ENCODE measurements at places on chromosomes 5 and 9. TPM values are rescaled to one million over a fixed set of nuclear protein-coding genes. Genes with fewer than 3 reads are reported as not detected.

DNA sequence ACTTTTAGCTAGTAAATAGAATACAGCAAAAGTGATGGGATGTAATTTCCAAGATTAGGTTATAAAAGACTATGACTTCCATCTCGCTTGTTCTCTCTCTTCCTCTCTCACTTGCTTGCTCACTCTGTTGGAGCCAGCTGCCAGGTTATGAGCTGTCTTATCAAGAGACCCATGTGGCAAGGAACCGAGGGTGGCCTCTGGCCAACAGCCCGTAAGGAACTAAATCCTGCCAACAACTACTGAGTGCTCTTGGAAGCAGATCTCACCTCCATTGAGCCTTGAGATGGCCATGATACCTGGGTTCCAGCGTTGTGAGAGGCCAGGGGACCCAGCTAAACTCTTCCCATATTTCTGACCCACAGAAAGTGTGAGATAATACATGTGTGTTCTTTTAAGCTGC, 636.1 kb downstream of the ACTL7B start:
- DNase-seq, result no peak

DNA sequence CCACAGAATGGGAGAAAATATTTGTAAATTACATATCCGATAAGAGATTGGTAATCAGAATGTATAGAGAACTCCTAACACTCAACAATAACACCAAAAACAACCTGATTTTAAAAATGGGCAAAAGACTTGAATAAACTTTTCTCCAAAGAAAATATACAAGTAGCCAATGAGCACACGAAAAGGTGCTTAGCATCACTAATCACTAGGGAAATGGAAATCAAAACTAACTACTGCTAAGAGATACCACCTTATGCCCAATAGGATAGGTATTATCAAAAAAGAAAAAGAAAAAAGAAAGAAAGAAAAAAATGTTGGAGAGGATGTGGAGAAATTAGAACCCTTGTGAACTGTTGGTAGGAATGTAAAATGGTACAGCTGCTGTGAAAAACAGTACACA, 212.1 kb downstream of the TLR4 start:
- no peak for DNase-seq

The FAM81B gene
- 6.2 TPM for polyA plus RNA-seq

The HAPLN1 gene
- polyA plus RNA-seq, result 9.9 TPM

DNA sequence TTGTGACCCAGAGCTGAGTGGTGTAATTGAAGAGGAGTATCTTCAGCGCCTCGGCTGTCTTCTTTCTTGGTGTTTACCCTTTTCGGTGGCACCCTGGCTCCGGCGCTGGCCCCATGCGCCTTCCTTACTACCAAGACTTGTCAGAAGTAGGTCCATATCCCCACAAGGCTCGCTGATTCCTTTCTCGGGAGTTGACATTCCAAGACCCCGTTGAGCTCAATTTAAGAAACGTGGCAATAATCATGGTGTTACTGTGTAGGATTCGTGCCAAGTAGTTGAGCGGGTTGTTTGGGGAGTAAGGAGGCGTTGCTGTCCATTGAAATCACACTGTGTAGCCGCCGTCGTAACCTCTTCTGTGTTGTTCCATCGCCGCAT, 795 bp downstream of the NDUFAF2 start:
- peak; percentile 39 for DNase-seq

The GABBR2 gene
- polyA plus RNA-seq, result 3.8 TPM

DNA sequence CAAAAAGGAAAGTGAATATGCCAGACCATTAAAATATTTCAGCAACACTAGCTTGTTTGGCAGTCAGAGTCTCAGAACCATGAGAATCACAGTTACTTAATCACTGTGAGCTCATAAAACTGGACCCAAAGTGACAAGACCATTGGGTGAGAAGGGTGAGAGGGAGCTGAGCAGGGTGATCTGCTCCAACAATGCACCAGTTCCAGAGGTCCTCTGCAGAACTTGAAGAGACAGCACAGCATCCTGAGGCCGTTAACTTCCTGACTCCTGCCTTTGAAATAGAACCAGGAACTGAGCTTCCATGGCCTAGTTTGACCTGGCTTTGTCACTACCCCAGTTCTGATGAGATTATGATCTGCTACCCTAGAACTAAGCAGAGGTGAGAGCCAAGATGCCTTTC, 57.4 kb downstream of the NFIB start:
- DNase-seq, result no peak

DNA sequence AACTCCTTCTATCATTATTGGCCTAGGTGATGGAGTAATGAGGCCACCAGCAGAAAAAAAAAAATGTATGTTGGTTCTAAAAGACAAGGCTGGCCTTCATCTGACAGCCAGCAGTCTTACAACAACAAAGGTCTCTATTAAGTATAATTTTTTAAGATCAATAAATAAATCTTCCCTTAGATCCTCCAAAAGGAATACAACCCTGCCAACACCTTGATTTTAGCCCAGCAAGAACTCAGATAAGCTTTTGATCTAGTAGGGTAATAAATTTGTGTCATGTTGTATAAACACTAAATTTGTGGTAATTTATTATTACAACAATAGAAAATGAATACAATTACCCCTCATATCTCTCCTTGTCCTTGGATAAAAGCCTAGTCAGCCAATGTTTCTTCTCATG, 633.2 kb upstream of the FAM174A start:
- no peak for DNase-seq

DNA sequence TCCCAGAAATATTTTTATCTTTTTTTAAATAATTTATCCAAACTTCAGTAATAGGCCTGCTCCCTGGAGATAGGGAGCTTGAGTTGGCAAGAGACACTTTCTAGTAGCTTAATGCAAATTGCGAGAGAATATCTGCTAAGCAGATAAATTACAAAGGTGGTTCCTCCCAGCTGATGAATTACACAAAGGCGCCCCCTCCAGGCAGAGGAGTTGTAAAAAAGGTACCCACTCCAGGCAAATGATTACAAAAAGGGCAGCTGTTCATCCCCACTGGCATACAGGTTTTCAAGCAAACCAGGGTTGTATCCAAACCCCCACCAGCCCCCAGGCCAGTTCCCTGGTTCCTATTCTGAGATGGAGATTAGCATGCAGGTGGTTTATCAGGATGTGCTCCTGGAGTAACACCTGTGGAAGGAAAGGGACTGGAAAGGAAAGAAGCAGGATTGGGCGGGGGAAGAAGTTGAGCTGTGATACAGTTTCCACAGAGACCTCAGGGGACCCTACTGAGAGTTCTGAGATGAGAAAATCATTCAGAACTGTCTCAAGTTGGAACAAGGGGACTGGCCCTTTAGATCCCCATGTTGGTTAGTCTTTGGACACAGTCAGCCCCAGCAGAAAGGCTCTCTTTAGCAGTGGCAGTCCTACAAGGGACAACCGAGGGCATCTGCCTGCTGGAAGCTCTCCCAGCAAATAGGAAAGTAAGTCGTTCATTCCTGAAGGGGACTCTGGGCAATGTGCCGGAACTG, 25.5 kb downstream of the ESM1 start:
- DNase-seq, result no peak

DNA sequence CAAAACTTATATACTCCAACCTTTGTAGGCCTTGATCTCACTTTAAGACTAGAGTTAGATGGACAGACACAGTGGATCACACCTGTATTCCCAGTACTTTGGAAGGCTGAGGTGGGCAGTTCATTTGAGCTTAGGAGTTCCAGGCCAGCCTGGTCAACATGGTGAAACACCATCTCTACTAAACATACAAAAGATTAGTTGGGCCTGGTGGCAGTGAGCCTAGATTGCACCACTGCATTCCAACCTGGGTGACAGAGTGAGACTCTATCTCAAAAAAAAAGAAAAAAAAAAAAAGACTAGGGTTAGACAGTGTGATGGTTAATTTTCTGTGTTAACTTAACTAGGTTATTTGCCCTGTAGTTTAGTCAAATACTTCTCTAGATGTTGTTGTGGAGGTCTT, 74.1 kb downstream of the CFAP95 start:
- no peak for DNase-seq

- no peak for DNase-seq
These were observed 17.1 kb upstream of the NRARP start for GRCh38 chr9:137319011-137319738.

The KCTD16 gene
- polyA plus RNA-seq, result 2.8 TPM

GRCh38 chr5:33166948-33167347, 273.8 kb upstream of the TARS1 start:
- no peak for DNase-seq

The MZB1 gene
- polyA plus RNA-seq, result 0.50 TPM

GRCh38 chr9:70134360-70134759, 90.7 kb downstream of the MAMDC2 start:
- no peak for DNase-seq

GRCh38 chr5:54668096-54668495, 150.5 kb downstream of the SNX18 start:
- DNase-seq, result no peak

The OTP gene
- polyA plus RNA-seq, result not detected

The BRD3 gene
- 39.7 TPM for polyA plus RNA-seq

GRCh38 chr9:119537138-119537537, 167.9 kb upstream of the BRINP1 start:
- no peak for DNase-seq

DNA sequence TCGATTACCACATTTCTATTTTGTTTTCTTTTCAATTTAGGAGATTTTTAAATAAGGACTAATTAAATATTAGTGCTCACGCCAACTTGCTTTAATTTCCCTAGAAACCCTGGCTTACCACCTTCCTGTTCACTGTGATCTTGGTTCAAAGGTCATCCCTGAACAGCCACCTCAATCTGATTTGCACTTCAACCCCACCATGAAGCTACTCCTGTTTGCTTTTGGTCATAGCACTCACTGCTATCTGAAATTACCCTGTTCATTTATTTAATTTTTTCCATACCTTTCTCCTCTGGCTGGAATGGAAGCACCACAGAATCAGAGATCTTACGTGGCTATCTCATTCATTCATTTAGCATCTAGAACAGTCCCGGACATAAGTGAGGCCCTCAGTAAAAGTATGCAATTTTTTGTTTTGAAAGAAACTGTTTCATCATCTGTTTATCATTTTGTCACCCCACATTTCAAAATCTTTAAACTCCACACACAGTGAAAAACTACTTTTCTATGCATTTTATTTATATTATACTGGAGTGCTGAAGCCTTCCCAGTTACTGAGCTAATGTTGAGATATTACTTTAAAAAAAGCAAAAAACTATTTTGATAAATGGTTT, 17.2 kb upstream of the ADAMTSL1 start:
- DNase-seq, result no peak

GRCh38 chr9:30078195-30078594, 2306.2 kb upstream of the ACO1 start:
- no peak for DNase-seq

The PCDHB12 gene
- 4.7 TPM for polyA plus RNA-seq

DNA sequence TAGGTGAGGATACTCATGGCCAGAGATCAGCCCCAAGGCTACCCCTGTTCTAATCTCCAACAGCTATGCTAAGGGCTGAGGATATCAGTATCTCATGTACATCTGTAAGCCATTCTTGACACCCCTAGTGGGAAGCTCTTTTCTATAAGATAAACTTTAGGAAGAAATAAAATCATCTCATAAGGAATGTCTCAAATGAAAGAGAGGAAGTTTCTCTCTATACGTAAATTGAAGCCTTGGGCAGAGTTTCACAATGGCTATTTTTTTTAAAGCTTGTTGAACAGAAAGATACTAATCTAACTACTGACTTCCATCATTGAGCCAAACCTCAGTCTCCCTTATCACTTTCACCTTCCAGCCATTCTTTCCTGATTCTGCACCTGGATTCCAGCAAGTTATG, 405.7 kb downstream of the PRR16 start:
- DNase-seq, result no peak

DNA sequence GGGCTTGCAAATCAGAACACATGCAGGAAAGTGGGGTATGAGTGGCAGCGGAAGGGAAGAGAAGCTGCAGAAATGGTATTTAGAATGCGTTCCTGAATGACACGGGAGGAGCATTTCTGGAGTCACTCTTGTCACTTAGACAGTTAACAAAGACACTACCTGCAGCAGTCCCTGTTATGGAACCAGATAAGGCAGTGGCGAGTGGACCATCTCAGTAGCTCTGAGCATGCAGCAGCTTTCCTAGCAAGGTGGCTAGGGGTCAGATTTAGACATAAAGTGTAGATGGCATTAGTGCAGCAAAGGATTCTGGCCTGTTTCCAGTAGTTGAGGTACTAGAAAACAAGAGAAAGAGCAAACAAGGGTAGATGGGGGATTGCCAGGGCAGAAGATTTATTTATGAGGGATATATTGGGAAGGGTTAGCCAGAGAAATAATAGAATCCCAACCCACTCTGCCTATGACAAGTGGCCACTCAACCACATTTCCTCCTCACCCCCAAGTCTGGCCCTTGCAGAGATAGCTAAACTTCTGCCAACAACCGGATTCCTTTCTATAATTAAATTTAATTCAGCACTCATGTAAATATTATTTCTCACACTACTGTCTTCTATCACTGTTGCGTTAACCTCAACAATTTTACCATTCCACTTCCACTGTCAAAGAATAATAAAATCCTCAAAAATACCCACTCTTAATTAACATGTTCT, 201.6 kb downstream of the DCP2 start:
- DNase-seq, result no peak

DNA sequence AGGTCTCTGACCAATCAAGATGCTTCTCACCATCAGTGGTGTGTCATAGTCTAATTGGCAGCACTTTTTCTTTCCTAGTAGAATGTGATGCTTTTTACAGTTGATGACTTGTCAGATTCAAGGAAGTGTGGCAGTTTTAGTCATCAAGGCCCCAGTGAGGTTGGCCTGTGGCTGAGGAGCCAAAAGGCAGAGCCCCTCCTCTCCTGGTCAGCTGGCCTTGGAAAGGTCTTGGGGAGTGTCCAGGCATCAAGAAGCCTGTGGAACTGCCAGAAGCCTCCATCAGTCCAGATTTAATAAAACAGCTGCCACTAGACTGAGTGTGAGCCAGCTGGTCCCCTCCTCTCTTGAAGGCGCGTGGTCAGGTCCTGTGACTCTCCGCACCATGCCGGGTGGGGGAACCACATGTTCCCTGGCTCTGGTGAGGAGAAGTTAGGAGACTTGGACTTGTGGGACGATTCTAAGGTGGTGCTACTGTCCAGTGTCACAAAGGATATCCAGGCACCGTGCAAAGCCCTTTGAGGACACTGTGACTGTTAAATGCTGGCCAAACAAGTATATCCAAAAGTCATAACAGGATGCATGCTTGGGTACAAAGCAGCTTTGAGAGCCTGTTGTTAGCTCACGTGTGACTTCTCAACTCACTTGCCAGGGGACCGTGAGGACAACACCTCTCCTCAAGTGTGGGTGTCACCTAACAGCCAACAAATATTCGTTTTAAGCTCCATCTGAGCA, 6.1 kb upstream of the ANGPTL2 start:
- DNase-seq, result no peak

The GPR151 gene
- polyA plus RNA-seq, result not detected

DNA sequence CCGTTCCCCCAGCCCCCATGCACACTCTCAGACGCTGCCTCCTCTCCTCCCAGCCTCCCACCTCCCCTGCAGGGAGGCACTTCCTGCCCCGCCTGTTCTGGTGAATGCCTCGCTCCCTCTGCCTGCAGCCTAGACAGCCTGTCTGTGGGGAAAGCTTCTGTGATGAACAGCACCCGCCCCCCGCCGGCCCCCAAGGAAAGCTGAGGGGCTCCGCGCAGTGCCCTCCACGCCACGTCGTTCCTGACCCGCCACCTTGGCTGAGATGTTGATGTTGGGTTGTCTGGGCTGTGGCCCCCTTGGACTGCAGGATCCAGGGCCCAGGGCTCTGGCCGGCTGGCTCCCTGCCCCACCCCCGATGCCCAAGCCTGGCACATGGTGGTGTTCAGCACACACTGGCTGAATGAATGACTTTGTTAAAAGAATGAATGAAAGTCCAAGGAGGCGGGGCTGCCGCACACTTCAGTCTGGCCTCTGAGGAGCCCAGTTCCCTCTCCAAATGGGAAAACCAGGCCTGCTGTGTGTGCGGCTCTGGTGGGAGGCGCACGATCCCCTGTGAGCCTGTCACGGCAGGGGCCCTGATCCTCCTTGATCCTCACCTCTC, 2.1 kb upstream of the MYMK start:
- no peak for DNase-seq

Measured in right renal cortex interstitium (tissue), 3 donors.